PC-9 (cell line): ENCODE measurements at places on chromosomes 2 and 18. TPM values are rescaled to one million over a fixed set of nuclear protein-coding genes. Genes with fewer than 3 reads are reported as not detected.

Gene NCKAP5
- not detected in 2 replicates for total RNA-seq

Gene PAPOLG
- 13.5 and 13.7 TPM in 2 replicates for total RNA-seq

DNA sequence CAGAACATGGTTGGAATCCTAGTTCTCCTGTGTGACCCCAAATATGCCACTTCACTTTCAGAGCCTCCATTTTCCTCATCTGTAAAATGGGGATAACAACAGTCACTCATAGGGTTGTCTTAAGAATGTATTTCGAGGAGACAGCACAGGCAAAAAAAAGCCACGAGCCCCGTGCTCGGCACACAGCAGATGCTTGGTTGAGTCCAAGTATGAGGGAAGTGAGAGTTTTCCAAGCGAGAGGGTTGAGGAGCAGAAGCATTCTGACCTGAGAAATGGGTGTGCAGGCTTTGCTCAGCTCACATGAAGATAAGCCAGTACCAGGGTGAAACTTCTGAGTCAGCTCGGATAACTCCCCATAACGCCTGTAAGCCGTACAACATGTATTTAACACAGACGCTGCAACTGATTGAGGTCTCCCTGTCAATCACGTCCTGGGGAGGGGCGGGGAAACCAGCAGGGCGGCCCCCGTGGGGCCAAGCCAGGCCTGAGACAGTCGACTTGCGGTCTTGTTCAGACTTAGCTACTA is 23.0 kb upstream of the ODC1 start:
- no peak for DNase-seq

Gene MEIS1
- total RNA-seq: 5.4 and 9.1 TPM in 2 replicates
